GM18507 (cell line): ENCODE measurements at places on chromosomes 5 and 9.

DNA sequence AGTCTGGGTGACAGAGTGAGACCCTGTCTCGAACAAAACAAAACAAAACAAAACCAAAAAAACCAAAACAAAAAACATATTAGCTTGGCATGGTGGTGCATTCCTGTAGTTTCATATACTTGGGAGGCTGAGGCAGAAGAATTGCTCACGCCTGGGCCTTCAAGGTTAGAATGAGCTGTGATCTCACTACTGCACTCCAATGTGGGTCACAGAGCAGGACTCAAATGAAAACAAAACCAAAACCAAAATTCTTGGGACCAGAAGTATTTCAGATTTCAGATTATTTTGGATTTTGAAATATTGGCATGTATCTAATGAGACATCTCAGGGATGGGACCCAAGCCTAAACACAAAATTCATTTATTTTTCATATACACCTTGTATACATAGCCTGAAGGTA lies 80.2 kb downstream of the TMC1 start:
- no peak for DNase-seq

DNA sequence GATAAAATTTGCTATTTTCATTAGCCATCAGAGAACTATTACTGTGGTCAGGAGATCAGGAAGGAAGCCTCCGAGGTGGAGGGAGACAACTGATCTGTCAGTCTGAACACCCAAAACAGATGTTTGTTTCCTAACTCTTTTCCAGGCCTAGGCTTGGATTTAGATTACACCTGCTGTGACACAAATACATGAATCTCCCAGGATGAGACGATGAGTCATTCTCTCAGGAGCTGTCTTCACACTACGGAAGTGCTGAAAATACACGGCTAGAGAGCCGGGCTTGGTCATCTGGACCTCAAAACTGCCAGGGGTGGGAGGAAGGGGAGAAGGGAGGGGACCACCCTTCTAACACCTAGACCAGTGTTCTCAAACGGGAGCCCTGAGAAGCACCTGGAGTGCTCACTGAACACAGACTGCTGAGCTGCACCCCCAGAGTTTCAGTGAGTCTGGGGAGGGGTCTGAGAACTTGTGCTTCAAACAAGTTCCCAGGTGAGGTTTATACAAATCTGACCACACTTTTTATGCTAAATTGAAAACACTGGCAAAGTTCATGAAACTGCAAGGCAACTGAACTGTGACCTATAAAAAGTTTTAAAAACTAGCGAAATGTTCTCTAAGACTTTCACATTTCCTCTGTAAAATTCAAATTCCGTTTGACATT lies 80.3 kb upstream of the EQTN start:
- DNase-seq = no peak

DNA sequence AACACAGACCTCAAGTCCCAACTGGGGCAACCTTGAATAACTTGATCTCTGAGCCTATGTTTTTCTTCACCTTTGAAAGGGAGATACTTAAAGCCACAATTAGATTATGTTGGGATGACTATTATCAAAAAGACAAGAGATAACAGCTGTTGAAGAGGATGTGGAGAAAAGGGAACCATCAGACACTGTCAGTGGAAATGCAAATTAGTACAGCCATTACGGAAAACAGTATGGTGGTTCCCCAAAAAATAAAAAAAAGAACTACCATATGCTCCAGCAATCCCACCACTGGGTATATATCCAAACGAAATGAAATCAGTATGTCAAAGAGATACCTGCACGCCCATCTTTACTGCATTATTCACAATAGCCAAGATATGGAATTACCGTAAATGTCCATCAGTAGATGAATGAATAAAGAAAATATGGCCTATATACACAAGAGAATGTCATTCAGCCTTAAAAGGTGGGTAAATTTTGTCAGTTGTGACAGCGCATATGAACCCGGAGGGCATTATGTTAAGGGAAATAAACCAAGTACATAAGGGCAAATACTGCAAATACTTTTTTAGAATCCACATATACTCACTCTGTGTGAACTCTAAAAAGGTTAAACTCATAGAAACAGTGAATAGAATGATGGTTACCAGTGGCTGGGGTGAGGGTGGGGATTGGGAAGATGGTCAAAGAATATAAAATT lies 12.7 kb downstream of the FAT2 start:
- no peak for DNase-seq

DNA sequence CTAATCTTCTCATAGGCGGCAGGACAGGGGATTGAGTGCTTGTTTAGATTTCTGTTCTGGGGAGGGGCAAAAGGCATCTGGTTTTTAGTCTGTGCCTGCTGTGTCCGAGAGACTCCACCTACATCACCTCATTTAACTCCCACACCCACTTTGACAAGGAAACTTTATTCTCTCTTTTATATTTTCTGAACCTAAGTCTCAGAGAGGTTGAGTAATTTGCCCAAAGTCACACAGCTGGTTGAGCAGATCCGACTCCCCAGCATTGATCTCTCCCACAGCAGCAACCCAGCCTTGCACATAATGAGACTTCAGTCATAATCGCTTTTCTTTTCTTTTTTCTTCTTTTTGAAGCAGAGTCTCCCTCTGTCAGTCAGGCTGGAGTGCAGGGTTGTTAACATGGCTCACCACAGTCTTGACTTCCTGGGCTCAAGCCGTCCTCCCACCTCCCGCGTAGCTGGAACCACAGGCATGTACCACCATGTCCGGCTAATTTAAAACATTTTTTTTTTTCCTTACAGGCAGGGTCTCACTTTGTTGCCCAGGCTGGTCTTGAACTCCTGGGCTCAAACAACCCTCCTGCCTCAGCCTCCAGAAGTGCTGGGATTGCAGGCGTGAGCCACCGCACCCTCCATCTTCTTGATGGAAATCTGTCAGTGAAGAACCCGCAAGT lies 36.5 kb upstream of the ANKRD33B start:
- DNase-seq = no peak

- DNase-seq = no peak
Observed at GRCh38 chr5:174572591-174572990, 151.8 kb upstream of the MSX2 start.

GRCh38 chr5:78537821-78538220 lies 110.8 kb downstream of the LHFPL2 start:
- no peak for DNase-seq

DNA sequence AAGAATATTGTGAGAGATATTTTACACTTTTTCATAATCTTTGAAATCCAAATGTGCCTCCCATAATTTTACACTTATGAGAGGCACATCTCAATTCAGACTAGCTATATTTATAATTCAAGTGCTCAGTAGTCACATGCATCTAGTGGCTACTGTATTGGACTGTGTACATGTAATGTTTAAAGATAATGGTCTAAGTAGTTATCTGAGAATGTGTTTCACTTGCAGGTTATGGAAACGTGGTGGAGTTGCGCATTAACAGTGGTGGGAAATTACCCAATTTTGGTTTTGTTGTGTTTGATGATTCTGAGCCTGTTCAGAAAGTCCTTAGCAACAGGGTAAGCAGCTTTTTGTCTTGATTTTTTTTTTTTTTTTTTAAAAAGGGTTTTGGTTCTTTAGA lies 28.8 kb downstream of the G3BP1 start:
- DNase-seq = no peak

- DNase-seq = no peak
Observed at GRCh38 chr5:119019949-119020348, 31.6 kb upstream of the DTWD2 start.

GRCh38 chr5:174951151-174951780 lies 226.9 kb downstream of the MSX2 start:
- peak; percentile 55 for DNase-seq

DNA sequence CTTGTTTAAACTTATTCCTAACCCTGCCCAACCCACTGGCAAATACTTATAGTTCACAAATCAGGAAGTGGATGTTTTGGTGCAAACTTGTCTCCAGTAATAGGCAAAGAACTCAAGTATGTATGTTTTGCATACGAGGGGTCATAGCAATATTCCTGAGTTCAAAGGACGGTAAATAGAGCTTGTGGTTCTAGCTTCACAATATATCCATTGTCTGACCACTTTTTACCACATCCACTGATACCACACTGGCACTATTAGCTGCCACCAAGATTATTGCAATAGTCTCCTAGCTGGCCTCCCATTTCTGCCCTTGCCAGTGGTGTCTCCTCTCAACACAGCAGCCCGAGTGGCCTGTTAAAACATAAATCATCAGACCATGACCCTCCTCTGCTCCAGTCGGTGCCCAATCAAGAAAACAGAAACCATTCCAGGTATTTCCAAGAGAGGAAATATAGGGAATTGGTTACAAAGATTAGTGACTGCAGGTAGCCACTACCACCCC lies 17.0 kb downstream of the GRXCR2 start:
- no peak for DNase-seq

DNA sequence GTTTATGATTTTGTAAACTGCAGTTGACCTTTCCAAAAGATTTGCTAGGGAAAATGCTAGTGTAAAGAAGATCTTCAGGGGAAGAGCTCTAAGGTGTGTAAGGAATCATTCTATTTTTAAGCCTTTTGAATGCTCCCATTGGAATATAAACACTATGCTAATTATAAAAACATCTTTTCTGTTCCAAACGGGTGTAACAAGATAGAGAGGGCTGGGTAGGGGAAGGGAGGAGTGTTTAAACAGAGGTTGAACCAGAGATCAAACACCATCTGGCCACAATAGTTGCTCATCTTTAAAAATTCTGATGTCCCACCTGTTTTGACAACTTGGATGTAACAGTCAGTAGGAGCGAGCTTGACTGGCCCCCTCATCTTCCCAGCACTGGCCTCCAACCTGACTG lies 38.4 kb downstream of the ZNF618 start:
- no peak for DNase-seq

DNA sequence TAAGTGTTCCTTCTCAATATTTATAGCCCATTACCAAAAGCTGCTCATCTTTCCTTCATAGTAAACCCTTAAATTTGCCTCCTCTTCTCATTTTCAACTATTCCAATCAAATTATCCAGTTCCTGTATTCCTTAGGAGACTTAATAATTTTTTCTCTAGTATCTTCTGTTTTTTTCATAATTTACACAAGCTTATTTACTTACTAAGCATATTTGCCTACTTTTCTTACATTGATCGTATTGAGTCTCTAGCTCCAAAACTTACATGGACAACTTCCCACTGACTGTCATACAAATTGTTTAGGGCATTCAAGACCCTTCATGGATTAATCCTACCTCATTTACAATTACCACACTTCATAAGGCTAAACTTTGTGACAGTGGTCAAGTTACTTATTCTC lies 3.6 kb downstream of the CERT1 start:
- DNase-seq = no peak

DNA sequence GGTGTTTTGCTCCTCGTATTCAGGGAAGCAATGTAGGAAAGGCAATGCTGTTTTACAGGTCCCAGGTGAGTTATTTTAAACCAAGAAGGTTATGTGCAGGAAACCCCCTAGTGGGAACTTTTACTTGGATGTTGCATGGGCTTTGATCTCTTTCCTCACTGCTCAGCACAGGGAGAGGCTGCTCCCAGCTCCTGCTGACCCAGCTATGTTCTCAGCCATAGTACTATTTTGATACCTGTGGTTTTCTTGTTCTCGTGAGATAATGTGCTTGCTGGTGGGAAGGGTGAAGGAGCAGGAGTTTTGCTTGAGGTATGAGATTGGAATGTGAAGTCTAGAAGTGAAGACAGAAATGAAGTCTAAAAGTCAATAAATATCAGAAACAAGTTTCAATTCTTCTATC lies 265.6 kb upstream of the FBXL7 start:
- DNase-seq = no peak

- DNase-seq = no peak
Observed at GRCh38 chr9:98642661-98643312, 65.9 kb downstream of the GABBR2 start.

DNA sequence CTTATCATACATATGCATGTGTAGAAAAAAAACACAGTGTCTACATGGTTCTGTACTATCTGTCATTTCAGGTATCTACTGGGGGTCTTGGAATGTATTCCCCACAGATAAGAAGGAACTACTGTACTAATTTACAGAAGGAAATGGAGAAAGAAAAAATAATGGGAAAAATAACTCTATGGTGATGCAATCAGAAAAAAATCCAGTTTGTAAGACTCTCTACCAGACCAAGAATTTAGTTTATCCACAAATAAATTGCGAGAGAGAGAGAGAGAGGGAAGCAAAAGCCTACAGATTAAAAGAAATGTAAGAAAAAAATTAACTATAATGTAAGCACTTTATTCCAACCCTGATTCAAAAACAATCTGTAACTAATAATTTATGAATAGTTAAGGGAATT lies 708.6 kb upstream of the ZNF608 start:
- no peak for DNase-seq

DNA sequence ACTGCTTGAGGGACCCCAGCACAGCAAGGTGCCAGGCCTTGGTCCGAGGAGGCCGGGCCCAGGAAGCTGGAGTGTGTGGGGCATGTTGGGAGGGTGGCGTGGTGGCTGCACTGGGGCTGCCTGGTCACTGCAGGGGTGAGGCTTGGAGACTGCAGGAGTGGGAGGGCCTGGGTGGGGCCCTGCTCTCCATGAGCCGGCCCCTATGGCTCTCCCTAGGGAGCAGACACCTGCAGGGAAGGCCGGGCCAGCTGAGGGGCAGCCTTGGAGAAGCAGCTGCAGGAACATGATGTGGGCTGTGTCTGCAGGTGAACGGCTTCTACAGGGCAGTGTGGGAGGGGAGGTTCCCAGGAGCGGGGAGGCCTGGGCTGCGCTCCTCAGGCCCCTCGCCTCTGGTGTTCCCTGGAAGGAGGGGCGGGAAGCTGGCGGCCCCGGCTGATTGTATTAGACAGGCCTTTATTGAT lies 41.7 kb upstream of the TMEM250 start:
- no peak for DNase-seq

DNA sequence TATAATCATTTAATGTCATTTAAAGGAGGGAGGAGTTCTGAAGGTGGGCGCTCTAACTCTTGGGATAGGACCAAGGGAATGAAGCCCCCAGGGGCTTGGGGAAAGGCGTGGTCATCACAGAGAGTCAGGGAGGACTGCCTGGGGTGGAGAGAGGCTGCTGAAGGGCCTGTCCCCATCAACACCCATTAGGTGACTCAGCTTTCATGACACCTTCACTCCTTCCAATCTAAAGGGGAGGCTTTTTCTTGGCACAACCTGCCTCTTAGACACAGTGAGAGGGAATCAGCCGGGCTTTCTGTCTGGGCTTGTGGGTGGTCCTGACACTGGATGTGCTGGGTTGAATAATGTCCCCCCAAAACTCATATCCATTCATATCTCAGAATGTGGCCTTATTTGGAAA lies 31.4 kb upstream of the ANKRD33B start:
- DNase-seq = no peak

DNA sequence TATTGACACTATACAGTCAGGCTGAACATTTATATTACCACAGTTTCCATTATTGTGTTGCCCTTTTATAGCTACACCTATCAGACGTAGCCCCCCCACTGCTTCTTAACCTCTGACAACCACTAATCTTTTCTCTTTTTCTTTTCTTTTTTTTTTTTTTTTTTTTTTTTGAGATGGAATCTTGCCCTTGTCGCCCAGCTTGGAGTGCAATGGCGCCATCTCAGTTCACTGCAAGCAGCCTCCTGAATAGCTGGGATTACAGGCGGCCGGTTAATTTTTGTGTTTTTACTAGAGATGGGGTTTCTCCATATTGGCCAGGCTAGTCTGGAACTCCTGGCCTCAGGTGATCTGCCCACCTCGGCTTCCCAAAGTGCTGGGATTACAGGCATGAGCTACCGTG lies 75.4 kb downstream of the UHRF2 start:
- no peak for DNase-seq
